ENCODE measurements at places on chromosomes 2 and 18. TPM values are rescaled to one million over a fixed set of nuclear protein-coding genes. Genes with fewer than 3 reads are reported as not detected.

Gene EIF2AK3
- 20.8 TPM for total RNA-seq

Gene RBKS
- total RNA-seq = 10.3 TPM

Gene MARCHF4
- total RNA-seq = not detected

- H3K4me1 ChIP-seq = no peaks in the 10 kb centered on the region
- DNase-seq = no peak
- H3K27ac ChIP-seq = no peak overlapping the region
- H3K4me3 ChIP-seq = no peak overlapping the region
- no peaks in the 10 kb centered on the region for H3K36me3 ChIP-seq
Measured at GRCh38 chr18:22180722-22181121, 11.3 kb downstream of the GATA6 start.

- DNase-seq = peak; percentile 2
- no peak overlapping the region for H3K27ac ChIP-seq
- no peaks in the 10 kb centered on the region for H3K4me1 ChIP-seq
Measured at GRCh38 chr2:162382278-162382677, 38.3 kb downstream of the GCA start.

DNA sequence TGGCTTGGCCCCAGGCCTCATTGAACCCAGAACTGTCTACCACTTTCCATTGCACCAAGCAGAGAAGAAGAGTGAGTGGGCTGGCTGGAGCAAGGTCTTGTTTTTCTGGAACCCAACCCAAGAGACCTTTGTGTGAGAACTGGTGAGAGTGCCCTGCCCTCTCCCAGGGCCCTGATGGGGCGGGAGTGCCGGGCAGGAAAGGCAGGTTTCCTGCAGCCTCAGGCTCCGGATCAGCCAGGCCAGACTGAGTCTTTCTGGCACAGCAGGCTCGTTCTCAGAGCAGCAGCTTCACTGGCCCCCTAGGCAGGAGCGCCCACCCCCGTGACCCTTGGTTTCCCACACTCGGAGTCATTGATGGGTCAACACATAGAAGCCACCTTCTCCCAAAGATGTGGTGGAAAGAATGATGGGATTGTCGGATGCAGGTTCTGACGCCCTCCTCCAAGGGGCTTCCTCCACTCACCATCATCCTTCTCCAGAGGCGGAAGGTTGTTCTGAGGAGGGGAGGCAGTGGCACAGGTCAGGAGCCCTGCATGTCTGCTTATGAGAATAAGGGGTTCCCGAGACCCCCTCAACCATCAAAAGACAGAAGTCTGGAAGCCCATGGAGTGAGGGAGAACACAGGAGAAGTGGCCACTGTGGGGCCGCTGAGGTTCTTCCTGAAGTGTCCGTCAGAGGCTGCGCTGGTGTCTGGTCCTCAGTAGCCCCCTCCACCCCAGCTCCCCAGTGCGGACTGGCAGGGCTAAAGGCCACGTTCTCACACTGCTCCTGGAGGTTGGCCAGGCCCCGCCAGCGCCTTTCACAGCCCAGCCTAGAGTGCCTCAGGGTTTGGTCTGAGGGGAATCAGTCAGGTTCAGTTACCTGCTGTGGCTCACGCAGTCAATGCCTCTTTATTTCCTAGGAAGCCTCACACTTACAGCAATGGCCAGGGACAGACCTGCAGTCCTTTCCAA lies 62.8 kb upstream of the LAPTM4A start:
- no peak overlapping the region for H3K27ac ChIP-seq
- no peak overlapping the region for H3K4me3 ChIP-seq
- H3K4me1 ChIP-seq = no peaks in the 10 kb centered on the region
- H3K36me3 ChIP-seq = no peaks in the 10 kb centered on the region

GRCh38 chr2:43340066-43340465 lies 113.7 kb upstream of the ZFP36L2 start:
- H3K4me3 ChIP-seq = no peak overlapping the region
- H3K27ac ChIP-seq = no peak overlapping the region
- DNase-seq = no peak
- H3K4me1 ChIP-seq = peaks cover 19% of the 10 kb centered on the region
- peaks cover 2% of the 10 kb centered on the region for H3K36me3 ChIP-seq
- H3K27me3 ChIP-seq = no peaks in the 10 kb centered on the region

GRCh38 chr2:98804736-98805135 lies 73.8 kb upstream of the MGAT4A start:
- no peak overlapping the region for H3K4me3 ChIP-seq
- no peak for DNase-seq
- no peaks in the 10 kb centered on the region for H3K27me3 ChIP-seq
- H3K36me3 ChIP-seq = no peaks in the 10 kb centered on the region

All from kidney (tissue), 22 donors.